ENCODE measurements at places on chromosomes 16 and 17.
A peak's percentile ranks its signal among the peaks of the same experiment; 100 is the strongest.

DNA sequence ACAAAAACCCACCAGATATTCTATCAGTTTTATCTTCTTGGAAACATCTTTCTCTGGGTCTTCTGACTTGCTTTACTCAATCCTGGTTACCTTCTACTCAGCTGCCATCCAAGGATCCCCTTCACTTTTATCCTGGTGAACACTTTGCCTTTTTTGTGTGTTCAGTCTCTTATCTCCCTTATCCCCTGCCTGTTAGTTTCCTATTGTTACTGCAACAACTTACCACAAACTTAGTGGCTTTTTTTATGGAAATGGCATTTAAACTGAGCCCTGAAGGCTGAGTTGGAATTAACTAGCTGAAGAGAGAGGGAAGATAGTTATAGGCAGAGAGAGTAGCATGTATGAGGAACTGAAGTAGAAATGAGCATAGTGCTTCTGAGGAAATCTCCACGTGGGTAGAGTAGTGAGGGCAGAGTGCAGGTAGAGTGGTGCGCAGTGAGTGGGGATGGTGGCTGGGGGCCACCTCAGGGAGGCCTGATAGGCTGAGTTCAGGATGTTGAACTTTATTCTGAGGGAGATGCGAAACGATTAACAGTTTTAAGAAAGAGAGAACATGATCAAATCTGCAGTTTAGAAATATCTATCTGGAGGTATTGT is 26.3 kb downstream of the TANGO6 start:
- DNase-seq, result no peak

DNA sequence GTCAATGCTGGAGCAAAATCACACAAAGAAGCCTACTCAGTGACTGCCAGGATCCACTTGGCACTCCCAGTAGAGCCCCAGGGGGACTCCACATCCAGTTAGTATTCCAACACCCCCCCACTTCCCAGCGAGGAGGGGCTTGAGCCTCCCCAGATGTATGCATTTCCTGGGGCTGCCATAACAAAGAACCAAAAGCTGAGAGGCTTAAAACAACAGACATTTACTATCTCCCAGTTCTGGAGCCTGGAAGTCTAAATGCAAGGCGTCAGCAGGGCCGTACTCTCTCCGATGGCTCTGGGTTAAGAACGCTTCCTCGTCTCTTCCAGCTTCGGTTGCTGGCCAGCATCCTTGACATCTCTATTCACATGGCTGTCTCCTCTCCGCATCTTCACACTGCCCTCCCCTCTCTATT is 23.0 kb upstream of the GNA13 start:
- DNase-seq, result peak; percentile 42

DNA sequence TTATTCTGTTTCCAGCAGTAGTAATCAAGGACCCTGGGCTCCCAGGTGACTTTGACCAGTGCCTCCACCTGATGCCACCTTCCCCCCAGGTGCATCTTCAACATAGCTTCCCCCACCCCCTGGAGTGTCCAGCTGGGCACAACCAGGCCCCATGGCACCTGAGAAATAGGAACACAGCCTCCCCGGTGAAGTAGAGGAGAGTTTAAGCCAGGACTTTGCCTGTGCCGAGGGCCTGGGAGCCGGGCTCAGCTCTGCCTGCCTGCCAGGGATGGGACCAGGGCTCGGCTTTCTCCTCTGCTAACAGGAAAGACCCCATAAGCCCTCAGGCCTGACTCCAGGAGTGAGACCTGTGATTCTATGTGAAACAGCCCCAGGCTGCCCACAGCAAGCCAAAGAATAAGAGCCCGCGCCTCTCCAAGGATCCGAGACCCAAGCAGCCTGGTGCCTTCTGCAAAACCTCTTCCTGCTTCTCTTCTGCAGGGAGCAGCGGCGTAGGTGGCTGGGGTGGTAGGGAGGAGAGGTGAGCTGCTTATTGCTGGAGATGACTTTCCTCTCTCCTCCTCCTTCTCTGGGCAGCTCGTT is 16.4 kb upstream of the RBFOX3 start:
- no peak for DNase-seq

DNA sequence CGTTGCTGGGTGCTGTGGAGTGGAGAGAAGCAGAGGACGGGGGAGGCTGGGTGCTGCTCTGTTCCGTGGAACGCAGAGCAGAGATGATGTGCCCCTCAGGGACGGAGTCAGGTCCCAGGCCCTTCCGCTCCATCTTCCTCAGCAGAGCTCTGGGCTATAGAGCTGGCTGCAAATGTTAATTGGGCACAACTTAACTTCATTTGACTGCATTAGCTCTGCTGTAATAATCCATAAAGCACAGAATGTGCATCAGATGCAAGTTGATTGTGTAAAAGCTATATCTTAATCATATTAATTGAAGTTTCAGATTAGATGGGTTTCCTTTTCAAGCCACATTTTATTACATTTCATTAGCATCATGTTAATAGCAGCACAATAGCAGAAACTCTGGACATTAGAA is 212.6 kb downstream of the ABCC12 start:
- DNase-seq, result no peak

GRCh38 chr16:87062569-87063442 is 254.4 kb downstream of the C16orf95 start:
- DNase-seq, result peak; percentile 79

- DNase-seq, result no peak
These were observed 136.6 kb downstream of the COPRS start for GRCh38 chr17:31722251-31723056.

GRCh38 chr17:61128661-61129115 is 271.0 kb upstream of the TBX2 start:
- no peak for DNase-seq

DNA sequence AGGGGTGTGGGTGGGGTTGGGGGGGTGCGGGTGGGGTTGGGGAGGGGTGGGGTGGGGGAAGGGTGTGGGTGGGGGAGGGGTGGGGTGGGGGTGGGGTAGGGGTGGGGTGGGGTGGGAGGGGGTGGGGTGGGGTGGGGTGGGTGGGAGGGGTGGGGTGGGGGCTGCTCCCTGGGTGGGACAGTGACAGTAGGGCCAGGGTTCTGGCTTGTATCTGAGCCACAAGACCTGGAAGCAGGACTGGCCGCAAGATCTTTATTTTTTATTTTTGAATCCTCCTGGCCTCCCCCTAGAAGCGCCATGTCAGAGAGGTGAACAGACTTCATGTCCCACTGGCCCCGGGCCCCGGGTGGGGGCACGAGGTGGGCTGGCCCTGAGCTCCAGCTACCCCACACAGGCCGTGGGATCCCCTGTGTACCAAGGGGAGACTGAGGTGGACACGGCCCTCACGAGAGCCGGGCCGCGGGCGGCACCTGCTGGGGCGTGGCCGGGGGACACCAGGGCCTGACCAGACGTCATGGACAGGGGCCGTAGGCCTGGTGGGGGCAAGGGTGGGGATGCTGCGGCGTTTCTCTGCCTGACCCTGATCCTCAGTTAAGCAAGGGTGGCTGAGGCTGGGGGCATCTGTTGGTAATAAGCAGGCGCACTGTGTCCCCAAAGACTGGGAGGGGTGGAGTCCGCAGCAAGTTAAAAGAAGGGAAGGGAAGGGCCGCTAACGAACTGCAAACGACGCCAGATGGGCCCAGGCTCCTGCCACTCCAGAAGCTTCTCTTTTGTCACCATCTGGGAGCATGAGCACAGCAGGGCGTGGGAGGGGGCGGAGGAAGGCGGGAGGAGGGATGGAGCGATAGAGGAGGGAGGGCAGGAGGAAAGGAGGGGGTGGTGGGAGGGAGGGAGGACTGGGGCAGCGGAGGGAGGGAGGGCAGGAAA is 22.3 kb upstream of the PABPN1L start:
- peak; percentile 59 for DNase-seq

- DNase-seq, result peak; percentile 6
These were observed 13.7 kb upstream of the CA4 start for GRCh38 chr17:60135951-60136666.

GRCh38 chr17:13728781-13729180 is 127.1 kb upstream of the HS3ST3A1 start:
- DNase-seq, result no peak

- peak; percentile 75 for DNase-seq
These were observed 87.7 kb downstream of the MRM3 start for GRCh38 chr17:869567-870525.

DNA sequence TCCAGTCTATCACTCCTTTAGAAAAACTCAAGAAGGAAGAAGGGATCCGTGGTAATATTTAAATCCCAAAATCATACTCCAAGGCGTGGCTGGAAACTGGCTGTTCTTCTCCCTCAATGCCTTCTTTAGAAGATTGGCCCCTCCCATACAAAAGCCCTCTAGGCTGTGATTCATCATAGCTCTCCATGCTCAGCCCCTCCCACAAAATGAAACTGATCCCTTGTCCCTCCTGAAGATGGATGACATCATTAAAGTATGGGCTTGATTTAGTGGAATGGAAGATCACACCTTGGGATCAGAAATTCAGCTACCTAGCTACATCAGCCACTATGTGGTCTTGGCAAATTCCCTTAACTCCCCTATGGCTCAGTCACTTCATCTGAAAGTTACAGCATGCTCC is 4.1 kb downstream of the GRIN2A start:
- DNase-seq, result no peak

GRCh38 chr17:65467156-65467555 is 94.3 kb downstream of the AXIN2 start:
- DNase-seq, result no peak

DNA sequence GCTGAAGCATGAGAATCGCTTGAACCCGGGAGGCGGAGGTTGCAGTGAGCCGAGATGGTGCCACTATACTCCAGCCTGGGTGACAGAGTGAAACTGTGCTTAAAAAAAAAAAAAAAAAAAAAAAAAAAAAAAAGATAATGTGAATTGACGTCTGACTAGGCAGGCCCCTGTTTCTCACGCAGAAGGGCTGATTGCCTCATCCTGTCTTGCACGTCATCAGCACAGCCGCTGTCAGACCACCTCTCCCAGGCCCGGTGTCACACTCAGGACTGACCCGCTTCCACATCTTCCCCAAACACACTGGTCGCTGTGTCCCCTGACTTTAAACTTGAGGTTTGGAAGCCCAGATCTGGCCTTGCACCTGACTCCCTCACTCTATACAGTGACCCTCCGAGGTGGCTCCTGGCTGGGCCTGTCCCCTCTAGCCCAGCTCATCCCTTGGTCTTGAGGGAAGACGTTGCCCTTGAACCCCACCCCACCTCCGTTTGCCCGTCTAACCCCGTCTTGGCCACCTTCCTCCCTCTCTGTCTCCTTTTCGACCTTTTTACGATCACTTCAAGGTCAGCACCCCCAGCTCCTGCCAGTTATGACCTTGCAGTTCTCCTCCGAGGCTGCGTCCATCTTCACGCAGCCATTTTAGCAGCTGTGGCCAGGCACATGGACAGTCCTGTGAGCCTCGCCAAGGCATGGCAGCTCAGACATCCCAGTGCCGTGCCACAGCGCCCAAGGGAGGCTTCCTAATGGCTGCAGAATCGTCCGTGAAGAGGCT is 149.9 kb upstream of the PLCG2 start:
- DNase-seq, result no peak

DNA sequence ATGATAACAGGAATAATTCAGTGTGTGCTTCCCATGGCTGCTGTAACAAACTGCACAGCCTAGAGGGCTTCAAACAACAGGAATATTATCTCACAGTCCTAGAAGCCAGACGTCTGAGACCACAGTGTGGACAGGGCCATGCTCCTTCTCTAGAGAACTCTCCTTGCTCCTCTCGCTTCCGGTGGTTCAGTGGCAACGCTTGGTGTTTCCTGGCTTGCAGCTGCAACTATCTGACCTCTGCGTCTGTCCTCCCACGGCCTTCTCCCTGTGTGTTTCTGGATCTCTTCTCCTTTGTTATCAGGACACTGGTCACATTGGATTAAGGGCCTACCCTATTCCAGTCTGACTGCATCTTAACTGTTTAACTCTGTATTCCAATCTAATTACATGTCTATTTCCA is 414.3 kb downstream of the MAF start:
- no peak for DNase-seq

DNA sequence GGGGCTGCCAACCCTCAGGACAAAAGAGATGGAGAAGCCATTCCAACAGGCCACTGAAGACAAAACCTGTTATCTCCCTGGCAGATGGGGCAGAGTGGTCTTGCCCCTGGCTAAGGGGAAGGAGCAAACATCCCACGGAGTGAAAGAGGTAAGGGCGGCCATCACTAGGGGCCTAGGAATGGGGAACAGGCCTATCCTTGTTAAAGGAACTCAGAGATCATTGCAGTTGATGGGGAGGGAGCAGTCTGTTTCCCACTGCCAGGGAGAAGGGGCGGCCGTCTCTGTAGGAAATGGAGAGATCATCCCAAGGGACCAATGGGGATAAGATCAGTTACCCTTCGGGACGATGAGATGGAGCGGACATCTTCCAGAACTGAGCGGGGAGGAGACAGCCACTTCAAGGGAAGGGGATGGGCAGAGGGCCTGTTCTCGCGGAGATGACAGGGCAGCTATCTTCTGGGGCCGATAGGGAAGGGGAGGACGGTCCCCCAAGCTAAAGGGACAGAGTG is 581 bp upstream of the TMEM208 start:
- no peak for DNase-seq

DNA sequence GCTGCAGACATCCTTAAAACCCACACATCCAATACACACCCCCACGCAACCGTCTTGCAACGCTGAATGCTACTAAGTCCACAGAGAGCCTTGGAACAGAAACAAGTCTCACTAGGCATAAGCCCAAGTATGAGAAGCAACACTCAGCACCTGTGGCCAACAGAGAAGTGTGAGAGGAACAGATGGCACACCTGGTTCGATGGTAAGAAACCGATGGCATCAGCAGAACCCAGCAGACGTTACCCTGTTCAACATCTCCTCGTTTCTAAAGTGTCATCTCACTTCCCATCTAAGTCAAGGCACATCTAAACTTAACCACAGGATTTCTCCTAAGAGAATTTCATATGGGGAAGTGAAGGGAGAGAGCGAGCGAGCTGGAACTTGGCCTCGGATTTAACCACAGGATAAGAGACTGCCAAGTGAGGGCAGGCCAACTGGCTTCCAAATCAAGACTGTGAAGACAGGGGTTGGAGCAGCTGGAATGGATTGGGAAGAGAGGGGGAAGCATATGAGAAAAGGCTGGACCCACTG is 41.0 kb downstream of the NXPH3 start:
- peak; percentile 79 for DNase-seq

GRCh38 chr17:16934133-16934795 is 37.7 kb downstream of the TNFRSF13B start:
- DNase-seq, result no peak

GRCh38 chr17:63150994-63151464 is 185.0 kb downstream of the TANC2 start:
- DNase-seq, result peak; percentile 43

DNA sequence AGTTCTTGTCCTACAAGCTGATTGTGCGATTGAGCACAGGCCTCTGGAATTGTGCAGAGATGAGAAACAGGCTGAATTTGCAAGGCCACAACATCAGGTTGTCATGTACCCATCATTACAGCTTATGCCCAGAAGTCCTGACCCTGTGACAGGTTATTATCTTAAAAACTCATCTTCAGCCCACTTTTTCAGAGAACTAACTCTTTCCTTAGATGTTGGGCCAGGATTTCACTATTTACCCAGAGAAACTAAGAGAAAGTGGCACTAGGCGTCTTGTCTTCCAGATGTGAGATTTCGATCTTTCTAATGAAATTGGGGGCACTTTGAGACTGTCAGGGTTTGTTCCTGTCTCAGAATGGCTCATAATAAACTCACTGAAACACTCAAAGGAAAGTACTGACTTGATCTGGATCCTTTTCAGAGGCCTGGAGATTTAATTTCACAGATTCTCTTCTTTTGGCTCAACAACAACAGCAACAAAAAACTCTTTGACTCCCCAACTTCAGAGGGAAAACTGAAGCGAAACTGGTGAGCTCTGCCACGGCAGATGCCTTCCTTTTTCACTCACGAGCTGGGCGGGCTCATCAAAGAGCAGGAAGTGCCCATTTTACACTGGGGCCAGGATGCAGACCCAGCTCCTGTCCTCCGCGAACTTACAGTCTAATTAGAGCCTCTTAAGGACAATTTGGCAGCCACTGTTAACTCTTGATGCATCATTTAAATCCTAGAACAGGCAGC is 17.7 kb upstream of the SLC12A3 start:
- DNase-seq, result no peak
